Transverse colon (tissue), 4 donors: ENCODE measurements at places on chromosomes 13 and 19. TPM values are rescaled to one million over a fixed set of nuclear protein-coding genes. Genes with fewer than 3 reads are reported as not detected.

DNA sequence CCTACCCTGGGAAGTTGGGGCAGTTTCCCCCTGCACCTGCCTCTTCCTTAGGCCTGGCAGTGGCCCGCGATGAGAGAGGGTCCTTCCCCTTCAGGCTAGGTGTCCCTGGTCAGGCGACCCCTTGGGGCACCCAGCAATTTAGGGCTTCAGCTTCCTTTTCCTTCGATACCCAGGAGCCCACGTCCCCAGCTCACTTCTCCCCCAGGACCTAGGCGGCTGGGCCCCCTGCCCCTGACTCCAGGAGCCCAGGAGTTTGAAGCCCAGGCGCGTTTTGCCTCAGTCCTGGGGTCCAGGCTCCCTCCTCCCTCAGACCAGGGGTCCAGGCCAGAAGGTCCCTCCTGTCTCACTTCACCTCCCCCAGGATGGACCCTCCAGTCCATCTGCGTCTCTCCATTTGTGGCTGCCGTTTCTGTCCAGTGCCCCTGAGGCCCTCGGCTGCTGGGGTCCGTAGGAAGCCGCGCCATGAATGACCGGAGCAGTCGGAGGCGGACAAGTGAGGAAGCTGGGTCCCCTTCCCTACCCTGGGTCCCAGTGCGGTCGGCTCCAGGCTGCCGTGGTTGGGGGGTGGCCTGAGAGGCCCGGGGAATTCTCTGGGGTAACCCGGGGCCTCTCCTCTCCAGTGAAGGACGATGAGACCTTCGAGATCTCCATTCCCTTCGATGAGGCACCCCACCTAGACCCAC, 714 bp downstream of the CCDC106 start:
- no peak for DNase-seq

- no peak for DNase-seq
These were observed 307.0 kb downstream of the UQCRFS1 start for GRCh38 chr19:28905996-28906395.

GRCh38 chr19:3184847-3185460, 776 bp upstream of the NCLN start:
- DNase-seq = peak; percentile 73

DNA sequence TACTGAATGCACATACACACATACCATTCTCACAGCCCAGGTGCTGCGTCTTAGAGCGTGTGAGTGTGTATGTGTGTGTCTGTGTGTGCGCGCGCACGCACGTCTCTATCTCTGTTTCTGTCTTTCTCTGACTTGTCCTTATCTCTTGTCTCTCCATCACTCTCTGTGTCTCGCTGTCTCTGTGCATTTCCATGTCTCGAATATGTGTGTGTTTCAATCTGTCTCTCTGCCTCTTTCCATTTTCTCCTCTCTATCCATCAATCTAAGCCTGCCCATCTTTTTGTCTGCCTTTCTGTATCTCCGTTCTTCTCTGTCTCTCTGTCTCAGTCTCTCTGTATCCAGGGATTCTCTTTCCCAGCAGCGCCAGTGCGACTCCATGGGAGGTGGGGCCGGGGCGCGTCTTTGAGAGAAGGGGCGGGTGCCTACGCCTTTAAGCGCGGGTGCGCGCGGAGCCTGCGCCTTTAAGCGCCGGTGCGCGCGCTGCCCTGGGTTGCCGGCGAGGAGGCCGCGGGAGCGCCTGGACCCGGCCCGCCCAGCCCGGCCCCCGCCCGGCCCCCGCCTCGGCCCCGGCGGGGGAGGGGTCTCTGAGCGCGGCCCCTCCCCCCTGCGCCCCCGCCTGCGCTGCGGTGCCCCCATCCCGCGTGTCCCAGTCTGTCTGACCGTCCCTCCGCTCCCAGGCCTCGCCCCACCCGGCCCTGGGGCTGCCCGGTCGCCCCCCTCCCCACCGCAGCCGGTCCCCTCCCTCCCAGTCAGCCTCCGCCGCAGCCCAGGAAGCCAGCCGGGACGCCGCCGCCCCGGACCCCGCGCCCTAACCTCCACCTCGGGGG, at the start of gene LRFN3:
TSS of gene LRFN3 (plus strand) at position 464 of the 827 bp plus-strand sequence. CDS start 3,052 bp downstream, outside the sequence.
- peak; percentile 81 for DNase-seq

- DNase-seq = no peak
These were observed 6.9 kb downstream of the CHAF1A start for GRCh38 chr19:4409123-4409933.

The ACP5 gene
- 60.2 TPM for total RNA-seq

The ZNF382 gene
- 2.5 TPM for total RNA-seq

The CDX2 gene
- total RNA-seq = 124 TPM

The PPM1N gene
- total RNA-seq = not detected
